Stimulated activated CD4-positive, alpha-beta T cell treated with anti-CD3 and anti-CD28 coated beads, Interleukin-1b, Interleukin-23, amount 100 ng/mL, for 1 hour (primary cell): ENCODE measurements at places on chromosomes 3 and 15.

DNA sequence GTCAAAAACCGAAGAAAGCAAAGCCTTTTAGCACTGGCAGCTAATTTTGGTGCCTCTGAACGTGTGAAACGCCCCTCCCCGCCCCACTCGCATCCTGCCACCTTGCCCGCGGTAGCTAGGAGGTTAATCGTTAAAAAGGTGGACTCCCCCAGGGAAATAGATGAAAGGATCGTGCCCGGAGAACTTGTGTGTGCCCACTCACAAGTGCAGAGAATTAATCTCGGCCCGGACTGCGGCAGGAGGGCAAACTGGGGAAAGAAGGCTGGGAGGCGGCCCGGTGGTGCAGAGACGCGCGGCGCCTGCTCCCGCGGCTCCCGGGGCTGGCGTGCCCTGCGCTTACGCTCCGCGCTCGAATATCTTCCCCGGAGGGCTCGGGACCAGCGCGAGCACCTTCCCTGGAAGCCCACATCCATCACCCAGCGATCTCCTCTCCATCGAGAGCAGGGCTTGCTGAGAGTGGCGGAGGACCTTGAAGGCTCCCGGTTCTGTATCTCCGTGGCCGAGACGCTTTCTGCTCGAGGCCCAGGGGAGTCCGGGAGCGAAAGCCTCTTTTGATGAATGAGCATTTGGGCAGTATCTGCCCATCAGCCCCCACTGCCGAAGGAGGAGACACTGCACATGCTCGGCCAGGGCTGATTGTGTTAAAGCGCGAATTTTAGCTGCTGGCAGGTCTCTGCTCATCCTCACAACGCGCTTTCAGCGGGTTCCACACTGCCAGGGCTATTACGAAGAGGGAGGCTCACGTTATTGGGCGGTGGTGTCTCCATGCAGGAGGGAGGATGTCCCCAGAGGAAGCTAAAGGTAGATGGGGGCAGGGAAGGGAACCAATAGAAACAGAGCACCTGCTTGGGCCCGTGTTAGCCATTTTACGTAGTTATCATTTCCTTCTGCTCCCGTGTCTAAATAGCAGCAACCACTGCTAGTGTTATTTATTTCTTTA is 1.3 kb upstream of the SPTSSB start:
- DNase-seq, result no peak

DNA sequence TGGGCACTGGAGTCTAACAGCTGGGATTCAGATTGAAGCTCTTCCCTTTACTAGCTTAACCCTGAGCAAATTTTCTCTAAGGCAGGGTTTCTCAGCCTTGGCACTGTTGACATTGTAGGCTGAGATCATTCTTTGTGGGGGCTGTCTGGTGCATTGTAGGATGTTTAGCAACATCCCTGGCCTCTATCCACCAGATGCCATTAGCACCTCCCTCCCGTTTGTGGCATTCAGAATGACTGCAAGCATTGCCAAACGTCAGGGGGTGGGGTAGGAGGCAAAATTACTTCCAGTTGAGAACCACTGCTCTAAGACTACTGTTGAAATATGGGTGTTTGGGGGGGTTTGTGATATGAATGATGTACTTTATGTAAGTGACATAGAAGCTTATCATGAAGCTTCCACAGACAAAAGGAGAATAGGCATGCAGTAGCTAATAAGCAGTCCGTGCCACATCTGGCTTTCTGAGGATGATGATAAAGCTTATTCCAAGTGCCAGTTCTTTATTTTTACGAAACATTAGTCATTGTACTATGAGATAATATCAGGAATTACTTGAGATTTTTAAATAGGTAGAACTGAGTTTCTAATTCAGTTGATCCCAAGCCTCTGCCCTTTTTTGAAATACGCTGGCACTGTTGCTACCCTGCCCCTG is 39.3 kb downstream of the NKIRAS1 start:
- no peak for DNase-seq

DNA sequence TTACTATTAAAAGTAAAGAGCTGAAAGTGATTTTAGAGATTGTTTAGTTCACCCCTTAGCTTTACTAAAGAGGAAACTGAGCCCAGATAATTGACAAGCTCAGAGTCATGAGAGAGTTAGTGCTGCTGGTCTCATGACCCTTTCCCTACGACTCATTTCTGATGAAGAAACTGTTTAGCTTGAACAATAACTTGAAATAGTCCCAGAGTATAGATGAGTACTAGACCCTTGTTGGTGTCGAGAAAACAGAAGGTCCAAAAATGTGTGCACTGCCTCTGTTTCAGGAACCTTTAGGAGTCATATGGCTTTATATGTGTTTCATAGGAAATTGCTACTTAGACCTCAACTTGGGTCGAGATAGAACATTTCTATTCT is 58.2 kb downstream of the IL16 start:
- DNase-seq, result no peak

- DNase-seq, result no peak
These were observed 873.0 kb upstream of the NR2F2 start for GRCh38 chr15:95457520-95457919.

DNA sequence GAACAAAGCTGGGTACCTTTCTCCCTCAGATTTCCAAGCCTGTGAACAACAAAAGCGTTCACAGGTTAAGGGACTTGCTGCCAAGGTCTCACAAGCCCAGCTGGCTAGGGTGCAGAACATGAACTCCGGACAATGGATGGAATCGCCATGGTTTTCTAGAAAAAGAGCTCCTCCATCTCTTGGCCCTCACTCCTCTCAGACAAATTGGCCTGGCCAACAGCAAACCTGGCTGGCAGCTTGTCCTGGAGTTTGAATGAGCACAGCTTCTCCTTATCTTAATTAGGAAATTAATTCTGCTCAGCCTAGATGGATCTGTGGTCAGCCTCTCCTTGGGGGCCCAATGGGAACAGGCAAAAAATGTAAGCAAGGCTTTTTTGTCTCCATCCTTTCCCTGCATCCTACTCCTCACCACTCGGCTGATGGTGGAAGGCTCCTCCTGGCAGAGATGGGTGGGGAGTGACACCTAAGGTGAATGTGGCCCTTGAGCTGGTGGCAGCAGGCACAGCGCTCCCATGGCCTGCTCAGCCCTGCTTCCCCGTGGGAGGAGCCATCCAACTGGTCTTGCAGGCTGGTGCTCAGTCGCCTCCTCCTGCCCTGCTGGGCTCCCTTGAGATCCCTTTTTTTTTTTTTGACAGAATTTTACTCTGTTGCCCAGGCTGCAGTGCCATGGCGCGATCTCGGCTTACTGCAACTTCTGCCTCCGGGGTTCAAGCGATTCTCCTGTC is 5.8 kb downstream of the KLHL25 start:
- no peak for DNase-seq

DNA sequence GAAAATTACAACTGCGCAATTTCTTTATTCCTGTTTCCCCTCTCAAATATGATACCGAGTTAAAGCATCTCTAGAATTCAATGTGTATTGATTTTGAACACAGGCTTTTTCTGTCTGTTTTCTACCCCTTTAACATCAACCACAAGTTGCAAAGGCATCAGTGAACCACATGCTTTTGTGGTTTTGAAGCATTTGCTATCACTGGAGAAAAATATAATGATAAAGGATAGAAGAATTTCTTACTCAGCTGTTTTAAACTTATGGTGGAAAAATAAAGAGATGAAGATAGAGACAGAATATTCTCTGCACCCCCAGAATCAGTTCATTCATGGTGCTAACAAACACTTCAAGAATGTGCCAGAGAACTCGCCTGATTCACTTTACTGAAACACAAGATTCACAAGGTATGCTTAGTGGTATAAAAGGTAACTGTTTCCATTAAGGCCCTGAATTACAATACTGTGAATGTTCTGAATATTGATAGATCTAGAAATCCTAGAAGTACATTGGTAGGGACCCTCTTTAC is 9.5 kb upstream of the DPPA4 start:
- no peak for DNase-seq
